Fibroblast of the aortic adventitia (primary cell): ENCODE measurements at places on chromosomes 3 and 15. TPM values are rescaled to one million over a fixed set of nuclear protein-coding genes. Genes with fewer than 3 reads are reported as not detected.

DNA sequence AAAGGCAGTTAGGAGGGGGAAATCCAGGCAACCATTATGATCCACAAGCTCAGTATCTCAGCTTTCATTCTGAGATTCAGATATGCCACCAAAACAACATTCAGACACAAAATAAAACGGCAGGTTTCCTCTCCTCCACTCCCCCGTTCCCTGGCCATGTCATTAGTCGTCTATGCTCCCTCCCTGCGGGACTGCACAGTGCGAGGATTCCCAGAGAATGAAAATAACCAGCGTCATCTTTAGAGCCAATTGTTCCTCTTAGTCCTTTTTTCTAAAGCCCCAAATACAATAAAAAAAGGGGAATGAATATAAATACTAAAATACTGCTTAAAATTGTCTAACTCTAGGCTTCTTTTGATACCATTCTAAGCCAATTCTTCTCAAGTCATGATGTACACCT is 7.8 kb upstream of the SLCO3A1 start:
- no peak for DNase-seq

DNA sequence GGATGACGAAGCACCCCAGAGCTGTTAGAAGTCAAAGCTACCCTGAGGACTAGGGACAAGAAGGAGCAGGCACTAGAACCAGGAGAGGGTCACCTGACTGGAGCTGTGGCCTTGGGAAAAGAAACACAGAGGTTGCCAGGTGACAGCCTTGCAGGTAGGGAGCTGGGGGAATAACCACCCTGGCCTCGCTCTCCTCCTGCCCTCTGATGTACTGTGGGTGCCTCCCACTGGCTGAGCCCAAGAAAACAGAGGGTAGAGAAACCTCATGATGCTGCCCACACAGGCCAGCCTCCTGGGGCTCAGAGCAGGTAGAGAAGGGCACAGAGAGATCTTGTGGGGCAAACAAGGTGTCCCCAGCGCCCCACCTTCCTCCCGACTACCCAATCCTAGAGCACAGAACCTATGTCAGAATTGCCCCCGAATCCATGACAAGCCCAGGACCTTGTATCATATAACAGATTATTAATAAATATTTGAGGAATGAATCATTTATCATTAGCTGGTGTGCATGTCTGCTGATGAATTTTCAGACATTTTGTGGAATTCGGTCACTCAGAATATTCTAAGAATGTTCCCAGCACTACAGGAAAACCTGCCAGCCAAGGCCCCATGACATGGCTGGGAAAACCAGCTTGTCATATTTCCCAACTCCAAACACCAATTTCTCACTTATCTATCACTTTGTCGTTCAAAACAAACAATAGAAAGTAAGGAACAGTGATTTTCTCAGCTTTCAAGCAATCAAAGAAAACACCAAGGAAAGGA is 59.8 kb upstream of the MEX3B start:
- peak; percentile 60 for DNase-seq

- peak; percentile 57 for DNase-seq
These were observed 88.2 kb downstream of the PLOD2 start for GRCh38 chr3:146072824-146073223.

CA12 gene
- 21.5 and 174 TPM in 2 replicates for total RNA-seq

SEMA3G gene
- total RNA-seq = 0.49 TPM in 1 of 2 replicates, not detected in the other

PLA1A gene
- 1.1 TPM in 1 of 2 replicates, not detected in the other for total RNA-seq

DNA sequence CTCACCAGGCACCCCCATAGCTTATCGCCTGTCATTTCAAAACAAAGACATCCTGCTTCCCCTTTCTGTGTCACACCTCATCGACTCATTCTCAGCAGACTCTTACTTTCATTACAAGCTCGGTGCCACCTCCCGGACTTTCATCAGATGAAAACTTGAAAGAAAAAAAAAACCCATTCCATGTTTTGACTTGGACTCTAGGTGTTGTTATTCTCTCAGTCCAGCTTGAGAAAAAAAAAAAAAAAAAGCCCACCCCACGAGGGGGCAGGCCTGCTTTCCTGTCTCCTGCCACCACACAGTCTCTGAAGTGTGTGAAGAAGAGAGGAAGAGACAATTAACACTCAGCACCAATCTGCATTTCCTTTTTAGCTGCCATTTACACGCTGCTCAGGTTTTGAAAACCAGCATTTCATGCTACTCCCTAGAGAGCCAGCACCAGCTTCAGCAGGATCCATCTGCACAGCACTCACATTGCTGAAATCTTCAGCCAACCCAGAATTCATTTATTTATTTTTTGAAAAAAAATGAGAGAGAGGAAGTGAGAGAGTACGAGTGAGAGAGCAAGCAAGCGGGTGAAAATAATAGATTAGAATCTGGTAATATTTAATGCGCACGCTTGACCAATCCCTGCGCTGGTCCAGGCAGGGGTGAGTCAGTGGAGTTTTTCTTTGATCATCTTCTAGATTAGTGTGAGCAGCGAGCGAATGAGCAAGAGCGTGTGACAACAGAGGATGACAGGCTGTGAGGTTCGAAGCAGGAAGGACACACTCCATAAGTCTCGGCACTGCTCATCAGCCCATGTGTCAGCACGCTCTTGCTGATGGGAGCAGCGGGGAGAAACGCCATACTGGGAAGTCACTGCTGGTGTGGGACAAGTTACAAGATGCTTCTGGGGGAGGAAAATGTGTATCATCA is 23.5 kb downstream of the ZNF80 start:
- DNase-seq = peak; percentile 75

GOLGA8J gene
- not detected in 2 replicates for total RNA-seq

DNA sequence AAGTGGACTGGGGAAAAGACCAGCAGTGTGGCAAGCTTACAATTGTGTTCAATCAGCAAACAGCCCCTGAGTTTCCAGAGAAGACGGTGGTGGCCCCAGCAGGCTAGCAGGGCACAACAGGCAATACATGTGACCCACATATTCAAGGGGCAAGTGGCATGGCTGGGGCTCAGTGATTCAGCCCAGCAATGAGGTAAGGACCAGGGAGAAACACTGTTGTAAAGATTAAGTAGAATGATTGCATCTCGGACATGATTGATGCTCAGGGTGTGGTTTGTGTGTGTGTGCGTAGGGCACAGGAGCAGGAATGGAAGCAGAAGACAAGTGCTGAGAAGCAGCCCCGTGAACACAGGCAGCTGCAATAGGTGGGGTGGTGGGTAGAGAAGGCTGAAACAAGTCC is 37.9 kb downstream of the KLHL6 start:
- no peak for DNase-seq

KCNH8 gene
- total RNA-seq = not detected in 2 replicates

GRCh38 chr3:73955494-73956070 is 330.8 kb upstream of the PDZRN3 start:
- no peak for DNase-seq

DNA sequence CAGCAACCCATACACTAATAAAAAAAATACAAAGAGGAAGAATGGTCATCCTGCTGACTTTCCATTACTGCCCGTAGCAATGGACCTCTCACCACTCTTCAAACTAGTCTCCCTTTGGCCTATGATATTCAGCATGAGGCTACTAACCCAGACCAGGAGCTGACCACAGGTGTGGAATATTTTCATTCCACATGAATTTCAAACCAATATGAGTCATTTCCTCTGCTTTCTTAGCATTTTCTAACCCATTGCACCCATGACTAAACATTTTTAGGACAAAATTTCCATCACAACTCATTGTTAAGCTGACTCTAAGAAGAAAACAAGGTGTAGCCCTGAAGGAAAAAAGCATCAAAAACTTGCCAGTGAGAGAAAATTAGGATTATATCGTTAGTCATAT is 34.0 kb upstream of the ZPLD1 start:
- peak; percentile 31 for DNase-seq

GRCh38 chr3:3632449-3632848 is 166.8 kb upstream of the LRRN1 start:
- DNase-seq = no peak

- DNase-seq = peak; percentile 76
These were observed 97.3 kb upstream of the LRIG1 start for GRCh38 chr3:66598168-66598567.

TNNC1 gene
- total RNA-seq = 1.4 and 2.0 TPM in 2 replicates

GRCh38 chr3:12934431-12934830 is 93.1 kb upstream of the RPL32 start:
- peak; percentile 77 for DNase-seq

CATSPER2 gene
- total RNA-seq = 1.5 and 2.4 TPM in 2 replicates

TMEM212 gene
- not detected in 2 replicates for total RNA-seq

NANOGP8 gene
- 0.81 TPM in 1 of 2 replicates, not detected in the other for total RNA-seq

CLDN18 gene
- not detected in 2 replicates for total RNA-seq

MKRN2 gene
- total RNA-seq = 28.8 and 41.4 TPM in 2 replicates

GRCh38 chr15:77071305-77072223 is 655 bp upstream of the TSPAN3 start:
- DNase-seq = peak; percentile 46

DNA sequence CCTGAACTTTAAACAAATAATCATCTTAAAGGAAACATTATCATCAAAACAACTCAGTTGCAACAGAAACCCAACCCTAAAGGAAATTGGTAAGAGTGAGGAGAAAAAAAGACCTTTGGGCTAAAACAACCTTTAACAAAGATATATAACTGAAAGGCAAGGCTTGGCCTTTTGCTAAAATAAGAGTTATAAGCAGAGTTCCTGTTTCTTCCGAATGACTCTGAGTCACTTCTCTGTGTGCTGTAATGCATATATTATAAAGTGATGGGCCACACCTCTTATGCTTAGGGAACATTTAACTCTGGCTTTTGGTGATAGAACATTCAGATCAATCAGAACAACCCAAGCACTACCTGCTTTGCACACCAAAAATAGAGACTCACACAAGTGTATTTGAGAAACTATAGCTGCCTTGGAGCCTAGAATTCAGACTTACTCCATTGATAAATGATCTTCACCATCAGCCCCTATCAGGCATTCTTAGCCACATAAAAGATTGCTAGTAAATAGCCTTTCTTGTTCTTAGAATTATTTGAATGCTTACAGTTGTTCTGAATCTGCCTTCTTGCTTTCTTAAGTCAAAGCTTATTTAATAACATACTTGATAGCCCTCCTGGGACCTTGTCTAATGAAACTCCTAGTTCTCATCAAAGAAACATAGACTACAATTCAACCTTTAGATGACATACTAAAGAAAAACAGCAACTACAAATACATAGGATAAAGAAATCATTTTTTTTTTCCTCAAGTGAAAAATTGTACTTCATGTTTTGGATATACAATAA is 294.2 kb upstream of the SEMA6D start:
- no peak for DNase-seq

RPLP1 gene
- total RNA-seq = 223 and 245 TPM in 2 replicates
